ENCODE measurements at places on chromosomes 5 and 9.
A peak's percentile ranks its signal among the peaks of the same experiment; 100 is the strongest.

GRCh38 chr9:133585481-133586351 is 23.5 kb downstream of the FAM163B start:
- no peak for DNase-seq

DNA sequence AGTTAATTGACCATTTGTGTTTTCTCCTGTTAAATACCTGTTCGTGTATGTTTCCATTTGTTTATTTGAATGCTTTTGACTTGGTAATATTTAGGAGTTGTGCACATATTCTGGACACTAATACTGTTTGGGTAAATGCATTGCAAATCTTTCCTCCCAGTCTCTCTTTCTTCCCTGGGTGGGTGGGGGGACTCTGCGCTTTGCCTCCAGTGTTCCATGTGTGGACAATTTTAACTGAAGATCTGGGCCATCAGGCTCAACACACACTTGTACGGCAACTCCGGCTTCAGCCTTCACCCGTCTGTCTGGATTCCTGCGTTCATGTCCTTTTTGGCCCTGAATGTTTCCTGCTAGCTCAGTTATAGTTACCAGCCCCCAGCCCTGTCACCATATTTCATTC is 40.1 kb downstream of the GTF3C4 start:
- DNase-seq, result no peak

DNA sequence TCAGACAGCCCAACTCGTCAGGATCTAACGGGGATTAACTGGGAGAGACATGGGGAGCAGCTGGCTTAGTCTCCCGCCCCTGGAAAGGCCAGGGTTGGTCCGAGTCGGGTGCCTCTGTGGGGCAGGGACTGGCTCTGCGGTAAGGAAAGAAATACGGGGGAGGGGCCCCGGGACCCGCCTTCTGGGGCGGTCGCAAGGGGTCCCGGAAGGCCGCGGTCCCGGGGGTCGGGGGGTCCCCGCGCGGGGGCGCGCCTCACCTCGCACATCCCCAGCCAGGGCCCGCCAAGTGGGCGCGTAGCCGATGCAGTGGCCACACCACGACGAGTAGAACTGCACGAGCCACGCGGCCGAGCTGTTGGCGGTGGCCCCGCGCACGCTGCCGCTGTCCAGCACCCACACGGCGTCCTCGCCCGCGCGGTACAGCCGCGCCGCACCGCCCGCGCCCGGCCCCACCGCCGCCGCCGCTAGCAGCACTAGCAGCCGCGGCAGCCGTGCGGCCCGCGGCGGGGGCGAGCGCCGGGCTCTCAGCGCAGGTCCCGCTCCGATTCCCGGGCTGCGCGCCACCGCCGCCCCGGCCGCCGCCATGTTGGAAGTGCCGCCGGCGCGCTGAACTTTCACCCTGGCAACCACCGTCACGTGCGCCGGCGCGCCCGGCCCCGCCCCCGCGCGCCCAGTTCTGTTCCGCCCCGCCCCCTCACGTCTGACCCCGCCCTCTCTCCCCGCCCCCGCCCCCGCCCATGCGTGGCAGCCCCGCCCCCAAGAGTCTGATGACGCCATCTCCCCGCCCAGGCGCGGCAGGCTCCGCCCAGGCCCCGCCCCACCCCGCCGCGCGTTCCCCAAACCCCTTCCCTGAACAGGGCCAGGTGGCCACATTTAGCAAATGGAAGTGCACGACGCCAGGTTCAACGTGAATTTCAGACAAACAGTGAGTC is at the start of gene QSOX2:
TSS of gene QSOX2 (minus strand) at position 594 of the 932 bp plus-strand sequence. CDS start at position 585, 9 bp downstream.
- DNase-seq, result peak; percentile 70

- DNase-seq, result no peak
Observed at GRCh38 chr9:135166565-135166964, 79.1 kb downstream of the OLFM1 start.

DNA sequence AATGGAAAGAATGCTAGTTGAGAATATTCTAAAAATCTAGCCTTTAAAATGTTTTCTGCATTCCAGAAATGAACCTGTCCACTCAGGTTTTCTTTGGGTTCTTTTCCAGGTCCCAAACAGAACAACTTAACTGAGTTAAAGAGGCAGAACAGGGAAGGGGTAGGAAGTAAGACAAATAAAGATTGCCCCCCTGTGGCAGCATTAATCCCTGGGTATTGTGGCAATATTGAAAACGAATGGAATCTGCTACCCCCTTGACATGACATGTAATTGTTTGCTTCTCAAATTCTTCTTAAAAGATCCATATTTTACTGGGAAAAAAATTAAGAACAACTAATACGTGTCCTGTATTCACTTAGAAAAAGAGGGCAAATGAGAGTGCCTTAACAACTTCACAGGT is 9.3 kb upstream of the RBM22 start:
- no peak for DNase-seq

- DNase-seq, result peak; percentile 44
Observed at GRCh38 chr9:92564982-92565381, 29.2 kb upstream of the ECM2 start.

DNA sequence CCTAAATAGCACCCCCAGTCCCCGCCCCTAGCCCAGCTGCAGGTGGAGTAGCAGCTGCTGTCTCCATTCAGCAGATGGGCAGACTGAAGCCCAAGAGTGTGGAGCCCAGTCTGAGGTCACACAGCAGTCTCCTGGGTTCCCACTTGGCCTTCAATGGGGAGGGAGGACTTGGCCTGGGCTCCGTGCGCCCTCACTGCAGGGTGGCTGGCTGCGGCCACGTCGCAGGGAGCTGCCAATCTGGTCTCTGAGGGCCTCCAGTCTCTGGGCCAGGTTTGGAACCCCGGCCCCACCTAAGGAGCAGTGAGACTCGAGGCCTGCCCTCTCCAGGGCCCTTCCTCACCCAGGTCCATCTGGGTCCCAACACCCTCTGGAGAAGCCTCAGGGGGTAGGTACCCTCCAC is 7.4 kb downstream of the KIF12 start:
- no peak for DNase-seq

DNA sequence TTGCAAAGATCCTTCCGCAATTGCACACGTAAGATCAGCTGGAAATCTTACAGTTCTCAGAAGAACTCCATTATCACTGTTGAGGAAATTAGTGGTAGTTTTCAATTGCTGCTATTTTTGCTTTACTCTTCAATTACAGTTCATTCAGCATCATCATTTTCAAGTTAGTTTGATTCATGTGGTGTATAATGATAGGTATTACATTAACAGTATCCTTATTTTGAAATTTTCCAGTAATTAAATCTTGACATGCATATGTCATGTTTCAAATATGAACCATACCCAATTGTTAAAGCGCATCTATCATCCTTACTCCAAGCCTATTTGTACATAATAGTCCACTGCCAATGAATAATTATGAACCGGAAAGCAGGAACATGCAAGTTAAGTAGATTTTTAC is 60.3 kb downstream of the NR6A1 start:
- DNase-seq, result no peak

DNA sequence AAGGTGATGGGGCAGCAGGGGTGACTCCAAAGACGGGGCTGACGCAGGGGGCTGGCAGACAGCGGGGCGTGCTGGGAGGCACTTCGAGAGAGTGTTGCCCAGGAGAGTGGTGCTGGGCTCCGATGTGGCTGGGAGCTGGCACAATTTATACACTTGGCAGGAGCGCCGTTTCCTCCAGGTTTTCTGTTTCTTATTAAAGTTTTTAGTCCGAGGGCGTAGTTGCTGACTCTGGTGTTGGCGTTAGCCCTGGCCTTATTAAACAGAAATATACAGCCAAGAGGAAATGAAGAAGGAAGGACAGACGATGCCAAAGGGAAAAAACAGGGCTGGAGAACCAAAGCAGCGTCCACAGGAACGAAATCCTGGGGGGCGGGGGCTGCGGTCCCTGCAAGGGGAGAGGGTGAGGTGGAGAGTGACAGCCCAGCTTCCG is 139.6 kb upstream of the PHYKPL start:
- no peak for DNase-seq

DNA sequence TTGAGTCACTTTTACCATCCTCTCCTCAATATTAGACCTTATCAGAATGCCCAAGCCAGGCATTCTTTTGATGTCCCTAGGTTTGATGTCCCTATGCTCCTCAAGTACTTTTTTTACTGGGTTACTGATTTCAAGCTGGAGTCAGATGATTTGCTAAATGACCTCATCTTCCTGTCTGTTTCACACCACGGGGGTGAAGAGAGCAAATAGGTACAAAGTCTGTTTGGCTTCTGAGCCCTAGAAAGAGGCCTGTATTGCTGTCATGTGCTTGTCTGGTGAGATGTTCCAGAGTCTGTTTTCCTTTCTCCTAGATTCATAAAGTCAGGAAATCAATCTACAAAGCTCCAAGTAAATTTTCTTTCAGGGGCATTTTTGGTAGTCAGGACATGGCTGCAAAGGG is 12.7 kb upstream of the DAB2 start:
- DNase-seq, result no peak

DNA sequence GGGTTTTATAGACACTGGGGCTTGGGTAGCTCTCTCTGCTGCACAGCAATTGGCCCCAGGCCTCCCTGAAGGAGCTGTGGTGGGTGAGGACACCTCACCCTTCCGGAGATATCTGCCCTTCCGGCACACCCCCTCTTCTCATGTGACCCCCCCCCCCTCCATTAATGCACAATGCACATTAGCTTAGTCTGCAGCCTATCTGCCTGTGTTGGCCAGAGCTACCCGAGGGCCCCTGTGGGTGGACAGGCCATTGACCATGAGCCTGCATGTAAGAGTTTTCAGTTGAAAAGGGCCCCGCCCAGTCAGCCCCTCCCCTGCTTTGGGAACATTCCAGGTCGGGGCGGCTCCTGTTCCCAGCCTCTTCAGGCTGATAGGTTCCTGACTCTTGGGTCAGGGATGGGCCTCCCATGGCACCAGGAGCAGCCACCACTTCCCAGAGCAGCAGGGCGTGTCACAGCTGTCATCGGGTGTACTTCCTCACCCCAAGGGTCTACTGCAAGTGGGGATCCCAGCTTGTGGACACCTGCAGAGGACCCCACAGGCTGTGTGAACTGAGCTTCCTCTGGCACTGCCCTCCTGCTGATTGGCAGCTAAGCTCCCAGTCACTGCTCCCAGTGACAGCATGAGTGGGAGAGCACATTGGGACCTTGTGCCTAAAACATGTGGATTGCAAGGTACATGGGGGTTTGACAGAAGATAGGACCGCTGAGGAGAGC is 17.8 kb downstream of the PHF2 start:
- no peak for DNase-seq

DNA sequence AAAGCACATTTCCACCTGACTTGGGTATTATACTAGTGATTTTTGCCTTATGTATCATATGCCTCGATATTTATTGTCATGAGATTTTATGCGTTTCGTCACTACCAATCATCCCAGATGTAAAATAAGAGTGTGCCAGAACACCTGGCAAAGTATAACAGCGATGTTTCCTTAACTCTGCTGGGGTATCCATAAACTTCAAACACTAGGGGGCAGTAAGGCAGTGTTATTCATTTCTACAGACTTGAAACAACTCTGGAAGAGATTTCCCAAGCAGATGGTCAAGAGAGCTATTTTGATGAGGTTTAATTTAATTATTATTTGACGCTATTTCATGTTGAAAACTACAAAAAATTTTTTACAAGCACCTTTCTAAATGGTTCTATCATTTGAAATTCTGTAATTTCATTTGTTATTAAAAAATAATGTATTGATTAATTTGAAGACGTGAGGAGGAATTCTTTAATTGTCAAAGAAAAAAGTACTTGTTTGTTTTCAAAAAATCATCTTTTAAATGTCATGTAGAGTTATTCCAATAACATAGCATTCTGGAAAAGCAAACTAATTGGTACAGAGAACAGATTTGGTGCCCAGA is 388.5 kb upstream of the CTNND2 start:
- DNase-seq, result peak; percentile 17

DNA sequence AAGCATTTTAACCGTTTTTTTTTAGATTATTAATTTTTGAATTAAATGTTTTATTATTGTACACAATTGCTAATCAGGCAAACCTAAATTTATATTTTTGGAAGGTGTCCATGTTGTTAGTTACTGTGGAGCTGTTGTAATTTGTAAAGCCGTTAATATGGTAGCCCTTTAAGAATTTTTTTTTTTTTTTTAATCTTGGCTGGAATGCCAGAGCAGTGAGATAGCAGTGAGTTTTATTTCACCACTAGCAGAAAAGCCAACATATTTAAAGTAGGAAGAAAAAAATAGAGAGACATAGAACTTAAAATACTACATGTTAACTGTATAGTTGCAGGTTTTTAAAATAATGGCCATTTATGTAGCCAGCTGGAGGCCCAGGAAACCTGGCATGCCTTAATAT is 35.3 kb upstream of the RNF20 start:
- DNase-seq, result no peak

GRCh38 chr9:106960258-106960657 is 97.3 kb downstream of the ZNF462 start:
- DNase-seq, result no peak

GRCh38 chr9:73095425-73095824 is 56.2 kb upstream of the ANXA1 start:
- no peak for DNase-seq

- no peak for DNase-seq
Observed at GRCh38 chr5:75043633-75044264, 8.6 kb downstream of the GCNT4 start.

GRCh38 chr9:108257382-108257781 is 598.4 kb downstream of the ACTL7B start:
- no peak for DNase-seq

DNA sequence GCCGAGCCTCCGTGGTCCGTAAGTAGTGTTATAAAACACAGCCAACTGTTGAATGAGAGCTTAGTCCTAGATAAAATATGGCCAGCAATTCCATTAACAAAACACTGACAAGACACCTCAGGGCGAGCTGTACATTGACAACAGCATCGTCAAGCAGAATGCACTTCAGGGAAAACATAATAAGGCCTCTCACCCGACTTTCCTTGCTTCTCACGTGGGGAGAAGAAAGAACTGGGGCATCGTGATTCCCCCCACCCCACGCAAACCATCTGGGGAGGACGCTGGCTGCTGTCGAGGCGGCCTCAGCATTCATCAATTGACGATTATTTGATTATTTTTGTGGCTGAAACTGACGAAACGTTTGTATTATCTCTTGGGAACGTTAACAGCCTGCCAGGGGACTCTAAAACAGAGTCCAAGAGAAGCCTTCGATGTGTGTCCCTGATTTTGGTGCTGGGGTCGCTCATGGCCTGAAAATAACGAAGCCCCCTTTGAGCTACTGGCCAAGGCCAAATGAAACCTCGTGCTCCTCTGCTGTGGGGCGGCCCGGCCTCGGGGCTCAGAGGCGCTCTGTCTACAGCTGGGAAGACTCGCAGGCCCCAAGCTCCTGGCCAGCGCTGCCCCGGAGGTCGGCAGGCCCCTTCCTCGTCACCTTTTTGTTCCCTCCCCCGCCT is 464 bp downstream of the GDF9 start:
- no peak for DNase-seq

GRCh38 chr9:27800159-27800558 is 226.9 kb upstream of the C9orf72 start:
- DNase-seq, result no peak

DNA sequence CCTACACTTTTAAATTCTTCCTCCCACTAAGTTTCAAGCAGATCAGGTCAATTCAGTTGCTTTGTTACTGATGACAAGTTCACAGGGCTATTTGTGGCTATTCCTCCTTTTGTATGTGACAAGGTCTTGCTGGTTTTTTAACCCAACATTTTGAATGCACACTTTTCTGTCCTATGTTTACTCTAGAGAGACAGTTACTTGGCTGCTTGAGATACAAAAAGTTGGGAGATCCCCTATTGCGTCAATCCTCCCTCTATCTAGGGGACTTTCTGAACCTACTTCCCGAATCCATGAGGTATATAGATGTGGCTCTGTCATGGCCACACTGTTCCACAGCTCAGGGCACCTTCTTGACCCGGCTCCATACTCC is 386.7 kb downstream of the NTRK2 start:
- no peak for DNase-seq

GRCh38 chr5:158701007-158701391 is 398.7 kb downstream of the EBF1 start:
- no peak for DNase-seq
